ENCODE measurements at places on chromosomes 7 and 10.

GRCh38 chr10:119029613-119030420 is at the start of gene NANOS1:
TSS of gene NANOS1 (plus strand) at chr10:119029714. CDS start at chr10:119029802, 88 bp downstream.
- peak; percentile 41 for DNase-seq

GRCh38 chr7:887488-887820 is 11.1 kb downstream of the GET4 start:
- DNase-seq: no peak

- no peak for DNase-seq
Measured at GRCh38 chr10:117399341-117400196, 24.3 kb upstream of the PDZD8 start.

- no peak for DNase-seq
Measured at GRCh38 chr10:112966194-112966855, 16.3 kb downstream of the TCF7L2 start.

DNA sequence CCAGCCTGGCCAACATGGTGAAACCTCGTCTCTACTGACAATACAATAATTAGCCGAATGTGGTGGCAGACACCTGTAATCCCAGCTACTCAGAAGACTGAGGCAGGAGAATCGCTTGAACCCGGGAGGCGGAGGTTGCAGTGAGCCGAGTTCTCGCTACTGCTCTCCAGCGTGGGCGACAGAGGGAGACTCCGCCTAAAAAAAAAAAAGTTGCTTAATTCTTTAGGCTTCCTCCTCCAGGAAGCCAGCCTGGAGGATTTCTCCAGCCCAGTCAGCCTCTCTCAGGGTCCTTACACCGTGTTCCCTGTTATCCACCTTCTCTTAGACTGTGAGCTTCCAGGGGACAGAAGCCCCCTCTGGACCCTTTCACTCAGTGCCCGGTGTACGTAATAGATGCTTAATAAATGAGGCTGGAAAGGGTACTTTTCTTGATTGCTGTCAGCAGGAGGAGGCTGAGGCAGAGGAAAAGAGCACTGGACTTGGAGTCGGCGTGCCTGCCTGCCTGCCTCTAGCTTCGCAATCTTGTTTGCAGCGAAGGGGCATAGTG is 16.4 kb upstream of the NODAL start:
- DNase-seq: no peak

GRCh38 chr7:118082506-118082905 is 101.5 kb upstream of the LSM8 start:
- no peak for DNase-seq
